PC-3 (cell line): ENCODE measurements at places on chromosomes 7 and 10.

DNA sequence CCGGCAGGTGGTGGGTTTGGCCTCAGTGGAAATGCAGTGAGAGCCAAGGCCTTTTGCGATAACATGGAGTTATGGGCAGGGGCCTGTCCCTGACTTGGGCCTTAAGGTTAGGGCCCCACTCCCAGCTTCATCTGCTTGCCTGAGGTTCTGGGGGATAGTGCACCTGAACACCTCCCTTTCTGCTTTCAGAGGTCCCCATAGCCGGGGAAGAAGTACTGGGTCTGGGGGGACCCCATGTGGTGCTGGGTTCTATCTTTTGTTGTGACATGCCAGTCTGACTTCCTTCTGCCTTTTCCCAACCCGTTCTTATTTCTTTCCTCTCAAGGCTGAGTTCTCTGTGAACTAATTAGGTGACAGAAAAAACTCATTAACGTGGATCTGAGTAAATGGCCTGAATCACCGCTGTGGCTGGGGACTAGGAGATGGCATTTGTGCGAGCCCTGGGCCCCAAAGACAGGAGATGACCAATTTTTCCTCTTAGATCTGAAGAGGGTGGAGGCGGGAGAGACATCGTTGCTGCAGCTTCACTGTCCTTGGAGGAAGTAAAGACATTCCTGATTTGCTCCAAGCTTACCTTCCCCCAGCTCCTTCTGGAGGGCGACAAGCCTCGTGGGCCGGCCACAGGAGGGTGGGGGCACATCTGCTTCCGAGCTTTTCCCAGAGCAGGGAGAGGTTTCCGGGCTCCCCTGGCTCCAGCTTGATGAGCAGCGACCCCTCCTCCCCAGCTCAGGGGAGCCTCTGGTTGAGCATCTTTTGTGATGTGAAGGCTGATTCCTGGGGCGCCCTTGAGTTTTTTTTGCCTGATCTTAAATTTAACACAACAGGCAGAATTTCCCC lies 2.0 kb downstream of the AGAP3 start:
- no peaks in the 10 kb centered on the region for H3K27me3 ChIP-seq
- peak overlapping the region; percentile 99 for H3K4me3 ChIP-seq
- H3K36me3 ChIP-seq, result no peaks in the 10 kb centered on the region; the same call in 1 of the 2 replicates

- no peak overlapping the region for H3K4me3 ChIP-seq
- no peak overlapping the region for H3K27ac ChIP-seq
- no peaks in the 10 kb centered on the region for H3K36me3 ChIP-seq
- DNase-seq, result no peak
- no peaks in the 10 kb centered on the region for H3K4me1 ChIP-seq
- no peaks in the 10 kb centered on the region for H3K27me3 ChIP-seq
These were observed 622 bp upstream of the COL1A2 start for GRCh38 chr7:94394109-94394436.

- no peaks in the 10 kb centered on the region for H3K4me1 ChIP-seq
- no peaks in the 10 kb centered on the region for H3K36me3 ChIP-seq
- H3K27me3 ChIP-seq, result peaks cover 16% of the 10 kb centered on the region
- H3K27ac ChIP-seq, result no peak overlapping the region
These were observed 882 bp downstream of the DLX6 start for GRCh38 chr7:97006055-97006815.

DNA sequence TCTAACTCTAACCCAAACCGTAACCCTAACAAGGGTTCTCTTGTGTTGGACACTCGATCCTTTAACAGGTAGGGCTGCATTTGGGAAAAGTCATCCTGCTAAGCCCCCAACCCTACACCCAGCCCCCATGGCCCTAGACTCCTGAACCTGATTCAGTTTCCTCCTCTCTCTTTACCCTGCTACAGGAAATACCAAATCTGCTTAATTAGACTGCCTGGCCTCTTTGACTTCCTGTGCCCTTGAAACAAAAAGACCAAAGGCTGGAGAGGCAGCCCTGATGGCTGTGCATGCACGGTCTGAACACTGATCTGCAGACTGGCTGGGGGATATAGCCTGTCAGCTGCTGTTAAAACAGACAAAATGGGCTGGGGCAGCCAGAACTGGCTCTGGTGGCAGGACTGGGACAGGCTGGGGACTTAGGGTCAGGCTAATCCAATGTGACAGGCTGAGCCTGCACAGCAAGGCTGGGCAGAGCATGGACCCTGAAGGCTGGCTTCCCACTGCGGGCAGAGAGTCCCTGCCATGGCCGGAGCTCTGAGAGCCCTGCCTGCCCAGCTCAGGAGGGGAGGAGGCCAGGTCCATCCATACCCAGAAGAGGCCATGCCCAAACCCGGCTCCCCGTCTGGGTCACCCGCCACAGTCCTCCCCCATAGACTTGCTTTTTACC lies 51.0 kb upstream of the MSMB start:
- DNase-seq, result no peak
- no peaks in the 10 kb centered on the region for H3K36me3 ChIP-seq
- H3K27me3 ChIP-seq, result no peaks in the 10 kb centered on the region
- no peaks in the 10 kb centered on the region for H3K4me1 ChIP-seq
- H3K27ac ChIP-seq, result no peak overlapping the region
- H3K4me3 ChIP-seq, result no peak overlapping the region

DNA sequence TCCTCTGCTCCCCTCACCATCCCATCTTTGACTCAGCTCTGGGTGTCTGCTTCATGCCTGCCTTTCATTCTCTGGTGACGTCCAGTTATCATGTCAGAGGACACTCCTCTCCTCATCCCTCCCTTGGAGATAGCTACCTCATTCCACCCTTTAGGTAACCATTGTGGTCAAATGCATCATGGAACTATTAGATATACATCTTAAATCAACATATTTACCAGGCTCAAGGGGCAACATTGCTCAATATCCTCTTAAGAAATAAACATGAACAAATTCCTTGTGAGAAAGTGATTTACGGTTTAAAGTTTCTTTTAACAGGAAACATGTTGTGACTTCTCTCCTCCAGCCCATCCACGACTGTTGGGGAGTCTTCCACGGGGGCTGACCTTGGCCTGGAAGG lies 511.6 kb upstream of the IGFBP3 start:
- H3K4me1 ChIP-seq, result peaks cover 15% of the 10 kb centered on the region
- peak overlapping the region; percentile 84 for H3K27ac ChIP-seq

GRCh38 chr7:78111386-78111785 lies 312.8 kb downstream of the PHTF2 start:
- H3K36me3 ChIP-seq, result no peaks in the 10 kb centered on the region
- H3K4me3 ChIP-seq, result no peak overlapping the region
- H3K4me1 ChIP-seq, result no peaks in the 10 kb centered on the region

GRCh38 chr7:76260171-76260703 lies 42.2 kb upstream of the HSPB1 start:
- DNase-seq, result peak; percentile 39
- H3K4me1 ChIP-seq, result no peaks in the 10 kb centered on the region
- no peak overlapping the region for H3K27ac ChIP-seq

DNA sequence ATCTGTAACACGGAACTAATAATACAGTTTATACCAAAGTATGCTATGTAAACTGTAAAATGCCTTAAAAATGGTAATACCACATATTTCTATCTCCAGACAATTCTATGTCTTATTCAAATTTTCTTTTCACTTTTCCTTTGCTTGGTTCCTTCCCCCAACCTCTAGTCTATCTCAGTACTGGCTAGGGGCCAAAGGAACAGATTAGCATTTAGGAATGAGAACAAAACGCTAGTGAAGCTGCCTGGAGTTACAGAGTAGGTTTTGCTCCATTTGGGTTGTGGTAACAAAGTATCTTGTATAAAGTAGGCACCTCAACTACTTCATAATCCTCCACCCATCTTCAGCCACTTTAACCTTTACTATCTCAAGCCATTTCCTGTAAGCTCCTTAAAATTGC lies 94.1 kb downstream of the HBP1 start:
- no peak for DNase-seq
- H3K27me3 ChIP-seq, result no peaks in the 10 kb centered on the region
- H3K4me3 ChIP-seq, result no peak overlapping the region
- no peak overlapping the region for H3K27ac ChIP-seq
- H3K4me1 ChIP-seq, result no peaks in the 10 kb centered on the region

- H3K4me3 ChIP-seq, result no peak overlapping the region
- H3K36me3 ChIP-seq, result peaks cover 7% of the 10 kb centered on the region; the same call in 1 of the 2 replicates
- no peak for DNase-seq
- no peaks in the 10 kb centered on the region for H3K4me1 ChIP-seq
- H3K27me3 ChIP-seq, result no peaks in the 10 kb centered on the region
- H3K27ac ChIP-seq, result no peak overlapping the region
These were observed 72.8 kb upstream of the PPIF start for GRCh38 chr10:79274279-79275104.
